Activated CD8-positive, alpha-beta memory T cell treated with anti-CD3 and anti-CD28 coated beads, Interleukin-2, amount 10 ng/mL, durations not matched to agents 7 days and 5 days (primary cell): ENCODE measurements at places on chromosomes 11 and 22.

DNA sequence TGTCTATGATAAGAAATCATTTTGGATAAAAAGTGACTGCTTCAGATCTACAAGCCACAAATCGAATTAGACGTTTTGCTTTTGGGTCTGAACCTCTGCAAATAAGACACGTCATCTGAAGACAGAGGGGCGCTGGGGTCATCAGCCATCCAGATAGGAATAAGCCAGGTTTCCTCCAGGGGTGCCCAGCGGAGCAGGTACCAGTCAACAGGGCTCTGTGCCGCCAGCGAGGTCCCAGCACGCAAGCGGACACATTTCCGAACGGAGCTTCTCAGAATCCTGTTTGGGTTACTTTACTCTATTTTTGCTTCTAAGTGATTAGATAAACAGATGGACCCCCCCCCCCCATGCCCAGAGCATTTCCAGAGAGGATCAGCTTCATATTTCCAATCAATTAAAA lies 873.8 kb downstream of the BRD1 start:
- H3K36me3 ChIP-seq, result peaks cover 6% of the 10 kb centered on the region
- no peaks in the 10 kb centered on the region for H3K4me1 ChIP-seq
- H3K27ac ChIP-seq, result no peak overlapping the region
- DNase-seq, result peak; percentile 29
- H3K27me3 ChIP-seq, result no peaks in the 10 kb centered on the region

DNA sequence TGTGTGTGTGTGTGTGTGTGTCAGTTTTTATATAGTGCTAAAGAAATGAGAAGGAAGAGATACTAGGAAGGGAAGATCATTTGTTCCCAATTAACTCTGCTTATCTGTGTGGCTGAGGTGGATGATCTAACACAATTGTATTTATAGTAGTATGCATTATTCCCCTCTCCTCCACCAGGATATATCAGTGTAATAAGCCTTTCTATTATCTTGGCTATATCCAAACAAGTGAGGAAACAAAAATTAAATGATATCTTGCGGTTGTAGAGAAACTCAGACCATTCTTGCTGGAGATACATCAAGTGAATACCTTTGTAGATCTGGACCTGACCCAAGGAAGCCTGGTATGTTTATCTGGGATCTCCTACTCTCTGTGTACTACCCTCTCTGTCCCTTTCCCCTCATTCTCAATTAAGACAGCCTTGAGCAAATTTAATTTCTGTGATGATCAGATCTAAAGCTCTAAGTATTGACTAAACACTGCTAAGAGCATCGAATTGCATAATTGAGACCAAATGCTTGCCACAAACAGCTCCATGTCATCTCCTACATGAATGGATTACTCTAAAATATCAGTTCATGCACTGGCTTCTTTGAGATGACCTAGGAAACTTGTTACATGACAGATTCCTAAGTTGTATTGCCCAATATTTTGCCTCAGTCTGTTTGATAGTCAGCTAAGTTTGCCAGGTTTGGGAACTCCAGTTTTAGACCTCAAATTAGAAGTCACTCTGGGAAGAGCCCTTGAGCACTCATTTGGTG lies 185.3 kb upstream of the CTSC start:
- H3K4me1 ChIP-seq, result no peaks in the 10 kb centered on the region
- H3K27ac ChIP-seq, result no peak overlapping the region
- H3K4me3 ChIP-seq, result no peak overlapping the region
- no peak for DNase-seq
- peaks cover 14% of the 10 kb centered on the region for H3K27me3 ChIP-seq

GRCh38 chr22:32700191-32700882 lies 101.2 kb upstream of the TIMP3 start:
- H3K4me3 ChIP-seq, result no peak overlapping the region
- DNase-seq, result no peak
- no peaks in the 10 kb centered on the region for H3K4me1 ChIP-seq
- H3K36me3 ChIP-seq, result no peaks in the 10 kb centered on the region
- peaks cover 13% of the 10 kb centered on the region for H3K27me3 ChIP-seq
- H3K27ac ChIP-seq, result no peak overlapping the region

DNA sequence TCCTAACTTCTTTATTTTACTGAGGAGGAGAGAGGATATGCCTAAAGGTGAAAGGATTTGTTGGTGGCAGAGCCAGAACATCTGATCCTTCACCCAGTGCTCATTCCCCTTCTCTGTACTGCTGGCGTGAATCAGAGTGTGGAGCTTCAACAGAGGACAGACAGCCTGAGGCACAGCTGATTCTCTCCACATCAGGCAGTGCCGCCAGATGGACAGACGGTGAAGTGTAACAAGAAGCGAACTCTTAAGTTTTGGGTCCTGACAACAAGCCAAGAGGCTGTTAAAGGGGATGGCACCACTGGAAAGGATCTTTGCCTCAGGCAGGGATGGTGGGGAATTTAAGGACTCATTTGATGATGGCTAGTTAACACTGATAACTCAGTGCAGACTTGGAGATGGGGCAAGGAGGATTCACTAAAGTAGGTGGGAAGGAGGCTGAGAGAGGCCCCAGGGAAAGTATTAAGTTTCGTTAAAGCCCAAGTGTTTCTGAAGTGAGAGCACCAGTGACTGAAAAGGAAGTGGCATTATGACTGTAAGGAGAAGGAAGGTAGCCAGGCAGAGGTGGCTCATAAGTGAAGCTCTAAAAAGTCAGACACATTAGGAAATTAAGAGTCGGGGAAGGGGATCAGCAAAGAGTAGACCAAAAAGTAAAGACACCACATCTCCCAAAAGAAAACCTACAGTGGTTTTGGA lies 81.3 kb downstream of the CLPB start:
- peak; percentile 46 for DNase-seq
- H3K4me3 ChIP-seq, result no peak overlapping the region
- H3K27me3 ChIP-seq, result no peaks in the 10 kb centered on the region
- H3K36me3 ChIP-seq, result no peaks in the 10 kb centered on the region
- H3K27ac ChIP-seq, result no peak overlapping the region

DNA sequence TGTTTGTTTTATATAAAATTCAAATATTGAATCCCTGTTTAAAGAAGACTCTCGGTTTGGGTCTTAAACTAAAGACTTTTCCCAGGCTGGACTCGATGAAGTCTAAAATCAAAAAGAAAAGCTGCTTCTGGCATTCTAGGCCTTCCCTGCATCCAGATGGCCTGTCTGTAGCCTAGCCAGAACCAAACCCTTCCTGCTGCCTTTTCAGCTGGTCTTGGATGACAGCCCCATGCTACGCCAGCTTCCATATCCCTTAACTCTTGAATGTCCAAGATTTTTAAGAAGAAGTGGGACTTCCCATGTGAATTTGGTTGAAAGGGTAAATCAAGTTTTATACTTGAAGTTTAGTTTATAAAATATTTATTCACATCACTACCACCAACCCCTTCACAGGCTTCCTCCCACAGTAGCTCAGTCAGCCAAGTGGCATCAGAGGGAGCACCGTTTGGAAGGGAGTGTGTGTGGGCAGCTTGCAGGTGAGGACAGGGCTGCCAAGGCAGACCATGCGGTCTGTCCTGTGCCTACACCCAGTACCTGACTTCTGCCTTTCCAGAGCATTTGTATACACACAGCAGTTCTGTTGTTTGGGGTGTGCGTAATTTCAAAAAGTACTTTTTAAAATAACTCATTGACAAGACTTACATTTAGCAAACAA lies 18.2 kb upstream of the PSMA1 start:
- H3K36me3 ChIP-seq, result peaks cover 13% of the 10 kb centered on the region
- no peak overlapping the region for H3K4me3 ChIP-seq
- no peak for DNase-seq
- peak overlapping the region; percentile 24 for H3K27ac ChIP-seq

DNA sequence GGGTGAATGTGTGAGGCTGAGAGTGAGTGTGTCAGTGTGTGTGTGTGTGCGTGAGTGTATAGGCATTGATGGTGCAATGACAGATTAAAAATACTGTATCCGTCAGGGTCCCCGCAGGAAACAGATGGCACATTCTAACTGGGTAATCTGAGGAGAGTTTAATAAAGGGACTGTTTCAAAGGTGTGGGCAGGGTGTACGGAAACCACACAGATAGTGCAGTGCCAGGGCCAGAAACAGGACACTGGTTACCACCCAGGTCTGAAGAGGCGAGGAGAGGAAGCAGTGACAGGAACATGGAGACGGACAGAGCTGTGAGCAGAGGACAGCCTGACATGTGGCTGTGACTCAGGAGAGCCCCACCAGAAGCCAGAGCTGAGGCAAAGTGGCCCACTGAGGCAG lies 16.5 kb downstream of the P2RX3 start:
- H3K27ac ChIP-seq, result no peak overlapping the region
- H3K4me3 ChIP-seq, result no peak overlapping the region
- peaks cover 3% of the 10 kb centered on the region for H3K4me1 ChIP-seq
- H3K36me3 ChIP-seq, result peaks cover 4% of the 10 kb centered on the region
- no peak for DNase-seq

DNA sequence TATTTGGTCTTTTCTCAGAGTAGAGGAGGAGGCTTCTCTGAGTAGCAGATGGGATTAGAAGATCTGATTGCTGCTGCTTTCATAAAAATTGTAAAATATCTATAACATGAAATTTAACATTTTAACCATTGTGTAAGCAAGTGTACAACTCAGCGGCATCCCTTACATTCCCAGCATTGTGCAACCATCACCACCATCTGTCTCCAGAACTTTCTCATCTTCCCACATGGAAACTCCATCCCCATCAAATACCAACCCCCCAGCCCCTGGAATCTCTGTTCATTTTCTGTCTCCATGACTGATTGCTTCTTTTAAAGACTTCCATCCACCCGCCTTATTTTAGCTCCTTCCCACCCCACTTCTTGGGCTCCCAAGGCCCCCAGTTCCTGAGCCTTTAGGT lies 32.3 kb downstream of the MRGPRD start:
- H3K4me3 ChIP-seq, result no peak overlapping the region
- no peaks in the 10 kb centered on the region for H3K4me1 ChIP-seq
- H3K27me3 ChIP-seq, result no peaks in the 10 kb centered on the region

DNA sequence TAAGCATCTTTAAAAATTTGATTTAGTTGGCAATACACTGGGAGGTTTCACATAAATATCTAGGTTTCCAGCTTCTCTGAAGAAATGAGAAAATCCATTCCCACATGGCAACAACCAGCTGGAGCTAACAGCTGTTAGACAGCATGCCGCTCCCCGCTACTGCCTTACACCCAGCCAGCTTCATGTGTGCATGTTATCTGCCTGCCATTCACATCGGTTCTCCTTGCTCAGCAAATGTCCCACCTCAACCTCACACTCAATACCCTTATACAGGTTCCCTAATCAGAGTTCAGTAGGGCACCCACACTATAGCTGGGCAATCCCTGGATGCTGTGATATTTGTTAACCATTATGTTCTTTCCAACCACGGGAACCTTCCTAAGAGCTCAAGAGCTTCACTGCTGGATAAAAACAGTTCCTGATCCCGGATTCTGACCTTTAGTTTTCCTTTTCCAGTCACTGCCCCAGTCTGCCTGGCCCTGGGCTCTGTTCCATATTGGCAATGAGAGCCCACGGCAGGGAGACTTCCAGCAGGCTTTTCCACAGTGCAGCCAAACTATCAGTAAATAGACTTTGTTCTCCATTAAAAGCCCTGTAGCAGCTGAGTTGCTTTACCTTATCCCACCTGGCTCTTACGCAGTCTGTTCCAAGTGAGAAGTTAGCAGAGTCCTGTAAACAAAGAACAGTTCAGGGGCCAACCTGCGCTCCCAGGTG lies 8.6 kb downstream of the RPUSD4 start:
- no peaks in the 10 kb centered on the region for H3K27me3 ChIP-seq
- H3K4me1 ChIP-seq, result no peaks in the 10 kb centered on the region
- peaks cover 57% of the 10 kb centered on the region for H3K36me3 ChIP-seq

GRCh38 chr11:12754582-12755234 lies 80.5 kb downstream of the TEAD1 start:
- H3K27ac ChIP-seq, result no peak overlapping the region
- H3K4me3 ChIP-seq, result no peak overlapping the region
- no peak for DNase-seq
- H3K27me3 ChIP-seq, result peaks cover 13% of the 10 kb centered on the region
- no peaks in the 10 kb centered on the region for H3K36me3 ChIP-seq

DNA sequence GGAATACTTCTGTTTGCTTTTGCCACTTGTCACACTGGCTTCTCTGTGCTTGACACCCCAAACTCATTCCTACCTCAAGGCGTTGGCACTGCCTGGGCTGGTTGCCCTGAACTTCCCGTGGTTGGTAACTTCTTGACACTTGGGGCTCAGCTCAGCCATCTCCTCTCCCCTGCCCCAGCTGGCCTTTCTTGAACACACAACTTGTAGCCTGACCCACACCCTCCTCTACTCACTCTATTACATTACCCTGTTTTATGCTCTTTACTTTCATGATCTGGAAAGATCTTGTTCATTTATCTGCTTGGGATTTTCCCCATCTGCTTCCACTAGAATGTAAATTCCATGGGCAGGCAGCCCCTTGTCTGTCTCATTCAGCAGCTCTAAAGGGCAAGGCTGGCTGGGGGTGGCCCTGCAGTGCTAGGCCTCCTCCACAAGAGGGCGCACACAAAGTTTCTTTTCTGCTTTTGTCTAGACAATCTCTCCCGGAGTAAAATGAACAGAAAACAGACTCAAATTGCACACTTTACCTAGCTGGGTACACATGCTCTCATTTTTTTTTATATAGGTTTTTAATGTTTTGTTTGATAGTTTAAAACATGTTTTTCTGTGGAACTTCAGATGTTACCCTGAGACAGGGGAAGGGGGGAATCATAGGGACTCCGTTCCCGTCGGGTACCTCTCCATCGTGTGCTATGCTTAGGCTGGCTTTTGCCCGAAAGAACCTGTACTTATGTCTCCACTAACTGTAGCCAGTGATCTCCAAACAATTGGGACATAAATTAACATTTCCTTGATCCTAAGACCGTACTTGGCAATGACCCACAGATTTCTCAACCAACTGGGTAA lies 16.4 kb upstream of the MRGPRX2 start:
- H3K27ac ChIP-seq, result no peak overlapping the region
- H3K4me3 ChIP-seq, result no peak overlapping the region
- no peaks in the 10 kb centered on the region for H3K4me1 ChIP-seq
- peak; percentile 66 for DNase-seq

DNA sequence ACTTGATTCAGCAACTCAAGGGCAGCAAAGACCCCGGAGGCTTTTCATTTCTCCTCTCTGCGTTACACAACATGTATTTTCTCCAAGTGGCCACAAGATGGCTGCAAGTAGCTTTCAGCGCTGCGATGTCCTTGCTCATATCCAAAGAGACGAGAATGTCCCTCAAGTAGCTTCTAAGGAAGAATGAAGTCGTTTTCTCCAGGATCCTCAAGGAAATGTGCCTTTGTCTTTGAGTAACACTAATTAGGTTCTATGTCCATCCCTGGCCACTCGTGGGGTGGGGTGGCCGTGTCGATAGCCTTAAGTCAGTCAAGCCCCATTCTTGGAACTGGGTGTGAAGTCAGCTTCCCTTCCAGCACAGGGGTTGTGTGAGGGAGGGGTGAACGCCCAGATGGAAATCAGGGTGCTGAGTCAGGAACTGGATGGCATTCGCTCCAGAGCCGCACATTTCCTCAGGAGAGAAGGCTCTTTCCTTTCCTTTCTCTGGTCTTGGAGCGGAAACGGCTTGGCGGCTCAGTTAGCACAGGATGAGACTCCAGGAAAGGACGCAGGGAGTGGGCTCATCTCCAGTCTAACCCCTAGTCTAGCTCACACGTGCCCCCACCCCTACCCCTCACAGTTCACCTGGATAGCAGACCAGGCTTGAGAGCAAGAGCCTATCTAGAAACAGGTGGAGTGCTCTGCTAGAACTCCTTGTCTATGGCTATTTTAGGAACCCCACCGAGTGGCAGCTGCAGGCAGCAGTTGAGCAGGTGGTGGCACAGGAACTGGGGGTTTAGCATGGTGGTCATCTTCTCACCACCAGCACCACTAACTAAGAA lies 44.3 kb downstream of the NNMT start:
- no peaks in the 10 kb centered on the region for H3K36me3 ChIP-seq
- peak; percentile 46 for DNase-seq
- peaks cover 11% of the 10 kb centered on the region for H3K4me1 ChIP-seq
- H3K4me3 ChIP-seq, result peak overlapping the region; percentile 17
- no peak overlapping the region for H3K27ac ChIP-seq
- peaks cover 19% of the 10 kb centered on the region for H3K27me3 ChIP-seq

GRCh38 chr11:33935461-33936456 lies 43.9 kb upstream of the LMO2 start:
- no peaks in the 10 kb centered on the region for H3K4me1 ChIP-seq
- peaks cover 4% of the 10 kb centered on the region for H3K27me3 ChIP-seq
- no peak overlapping the region for H3K4me3 ChIP-seq
- no peak for DNase-seq
